Urinary bladder (tissue), 4 donors: ENCODE measurements at places on chromosomes 13 and 19.

- no peak for DNase-seq
These were observed 3.2 kb upstream of the VSIG10L start for GRCh38 chr19:51345076-51345620.

DNA sequence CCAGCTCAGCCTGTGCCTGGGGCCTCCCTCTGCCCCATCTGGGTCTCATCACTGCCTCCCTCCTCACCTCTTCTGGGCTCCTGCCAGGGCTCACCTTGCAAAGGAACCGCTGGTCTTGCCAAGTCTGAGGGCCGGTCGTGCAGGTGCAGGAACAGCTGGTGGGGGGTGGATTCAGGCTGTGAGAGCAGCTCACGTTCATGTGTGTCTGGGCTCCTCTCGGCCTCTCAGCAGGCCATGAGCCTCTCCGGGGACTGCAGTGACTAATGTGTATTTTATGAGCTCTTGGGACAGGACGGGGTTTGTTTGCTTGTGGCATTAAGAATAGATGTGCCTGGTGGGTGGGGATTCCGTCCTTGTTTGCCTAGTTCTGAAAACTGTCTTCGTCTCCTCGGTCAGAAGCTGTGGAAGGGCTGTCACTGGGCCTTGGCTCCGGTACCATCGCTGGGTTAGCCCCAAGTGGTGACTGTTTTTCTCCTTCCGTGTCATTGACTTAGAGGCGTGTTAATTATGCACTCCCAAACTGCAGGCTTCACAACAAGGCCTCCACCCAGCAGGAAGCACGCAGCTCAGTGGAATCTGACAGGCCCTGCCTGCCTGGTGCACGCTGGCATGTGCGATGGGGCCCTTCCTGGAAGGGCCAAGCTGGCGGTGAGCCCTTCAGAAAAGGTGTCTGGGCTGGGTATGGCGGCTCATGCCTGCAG, 77.6 kb downstream of the KDM4B start:
- DNase-seq = peak; percentile 66

DNA sequence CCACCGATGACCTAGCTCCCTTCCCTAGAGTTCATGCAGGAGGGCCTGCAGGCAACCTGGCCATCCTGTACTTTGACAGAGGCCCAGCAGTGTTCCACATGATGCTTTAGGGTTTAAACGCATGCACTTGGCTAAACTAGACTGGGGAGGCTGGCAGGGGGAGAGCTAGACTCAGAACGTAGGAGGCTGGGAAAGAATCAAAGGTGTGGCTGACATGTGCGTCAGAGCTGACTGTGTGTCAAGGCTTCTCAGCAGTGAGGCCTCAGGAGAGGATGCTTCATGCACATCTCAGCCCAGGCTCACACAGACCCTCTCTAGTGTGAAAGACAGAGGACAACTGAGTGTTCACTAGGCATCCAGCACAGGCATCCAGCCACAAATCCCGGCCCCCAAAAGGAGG, 28.7 kb downstream of the DNMT1 start:
- DNase-seq = no peak

GRCh38 chr13:108402850-108403249, 133.3 kb downstream of the TNFSF13B start:
- DNase-seq = no peak

GRCh38 chr13:31050486-31051400, 111.0 kb downstream of the HSPH1 start:
- no peak for DNase-seq

DNA sequence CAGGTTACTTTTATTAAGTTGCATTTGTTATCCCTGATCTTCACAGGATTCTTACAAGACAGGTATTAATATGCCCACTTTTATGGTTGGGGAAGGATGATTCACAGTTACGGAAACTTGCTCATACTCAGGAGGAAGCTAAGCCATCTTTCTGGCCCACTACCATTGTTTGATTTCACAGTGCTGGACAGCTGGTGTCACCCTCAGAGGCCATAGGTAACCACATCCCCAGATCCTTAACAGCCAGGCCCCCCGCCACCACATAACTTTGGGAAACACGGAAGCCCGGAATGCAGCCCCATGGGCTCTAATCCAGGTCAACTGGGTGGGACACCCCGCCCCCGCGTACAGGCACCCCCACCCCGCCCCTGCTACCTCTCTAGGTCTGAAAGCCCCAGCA, 119.7 kb downstream of the IRS2 start:
- DNase-seq = no peak

DNA sequence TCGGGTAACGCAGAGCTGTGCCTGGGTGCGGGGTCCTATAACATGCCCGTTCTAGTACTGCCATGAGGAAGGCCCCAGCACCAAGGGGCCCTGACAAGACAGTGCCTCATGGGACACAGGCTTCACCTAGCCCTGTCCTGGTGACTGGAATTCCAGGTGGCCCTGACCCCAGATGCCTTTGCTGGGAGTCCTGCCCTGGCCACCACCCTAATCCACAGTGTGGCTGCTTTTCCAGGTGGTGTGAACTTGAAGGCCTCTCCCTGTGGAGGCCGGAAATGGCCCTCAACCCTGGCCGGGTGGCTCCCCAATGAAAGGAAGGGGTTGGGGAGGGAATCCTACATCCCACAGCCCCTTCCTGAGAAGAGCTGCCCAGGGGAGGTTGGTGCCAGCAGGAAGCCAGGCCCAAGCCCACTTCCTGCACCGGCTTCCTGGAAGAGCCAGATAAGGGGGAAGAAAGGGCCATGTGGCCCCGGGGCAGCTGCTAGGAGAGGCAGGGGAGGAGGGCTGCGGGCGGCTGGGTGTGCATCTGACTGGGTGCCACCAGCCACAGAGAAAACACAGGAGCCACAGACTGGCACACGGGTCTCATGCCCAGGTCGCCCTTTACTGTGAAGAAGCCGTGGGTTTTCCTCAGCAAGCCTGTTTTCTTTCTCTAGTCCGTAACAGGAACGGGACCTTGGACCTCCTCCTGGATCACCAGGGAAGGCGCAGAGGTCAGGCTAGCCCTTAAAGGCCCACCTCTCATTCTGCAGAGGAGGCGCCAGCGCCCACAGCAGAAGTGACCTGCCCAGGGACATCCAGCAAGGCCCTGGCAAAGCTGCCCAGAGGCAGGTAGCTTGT, 4.7 kb downstream of the LSM4 start:
- no peak for DNase-seq

DNA sequence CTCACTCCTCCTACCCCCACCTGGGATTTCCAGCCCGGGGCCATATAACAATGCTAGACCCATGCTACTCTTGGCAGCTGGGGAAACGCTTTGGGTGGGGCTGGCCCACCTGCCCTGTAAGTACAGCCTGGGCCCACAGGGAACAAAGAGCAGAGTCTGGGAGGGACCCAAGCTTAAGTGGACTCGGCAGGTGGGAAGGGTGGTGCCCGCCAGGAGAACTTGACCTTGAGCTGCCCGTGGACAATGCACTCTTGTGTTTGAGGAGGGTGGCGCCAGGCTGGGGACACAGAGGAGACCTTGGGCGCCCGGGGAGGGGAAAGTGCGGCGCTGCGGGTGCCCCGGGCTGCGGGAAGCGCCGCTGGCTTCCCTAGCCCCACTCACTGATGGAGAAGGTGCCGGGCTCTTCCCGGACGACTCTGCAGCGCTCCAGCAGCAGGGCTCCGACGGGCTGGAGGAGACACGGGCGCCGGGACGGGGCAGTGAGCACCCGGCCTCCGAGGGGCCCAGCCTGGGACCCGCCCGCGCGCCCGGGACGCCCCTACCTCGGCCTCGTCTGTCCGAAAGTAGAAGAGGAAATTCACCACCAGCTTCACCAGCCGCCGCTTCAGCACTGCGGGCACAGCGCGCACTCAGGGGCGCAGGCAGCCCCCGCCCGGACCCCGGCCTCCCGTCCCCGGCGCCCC, 607 bp downstream of the PLEKHJ1 start:
- no peak for DNase-seq

DNA sequence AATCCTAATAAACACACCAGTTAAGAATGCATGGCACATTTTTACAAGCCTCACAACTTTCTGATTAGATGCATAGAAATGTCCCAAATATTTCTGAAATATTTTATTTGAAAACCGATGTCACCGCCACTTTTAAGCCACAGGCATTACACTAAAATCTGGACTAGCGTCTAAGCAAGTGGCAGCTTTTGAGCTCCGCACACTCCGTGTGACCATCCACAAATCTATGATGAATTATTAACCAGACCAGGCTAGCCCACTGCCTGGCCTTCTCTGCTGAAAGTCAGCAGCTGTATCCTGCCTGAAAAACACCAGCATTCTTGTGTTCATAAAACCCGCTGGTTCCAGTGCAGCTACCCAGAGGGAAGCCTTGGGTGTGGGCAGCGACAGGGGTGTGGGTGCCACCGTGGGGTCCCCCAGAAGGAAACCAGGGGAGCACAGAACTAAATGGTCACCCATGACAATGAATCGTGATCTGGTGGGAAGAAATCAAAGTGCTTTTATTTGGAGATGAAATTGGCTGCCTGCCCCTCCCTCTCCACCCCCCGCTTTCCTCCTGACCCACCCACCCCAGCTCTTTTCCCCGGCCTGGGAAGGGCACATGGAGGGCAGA, 13.8 kb downstream of the RASA3 start:
- DNase-seq = no peak
